Nephron progenitor cell (in vitro differentiated cells): ENCODE measurements at places on chromosomes 4 and X.

GRCh38 chrX:131915488-131915887, 107.6 kb upstream of the STK26 start:
- DNase-seq = no peak

GRCh38 chr4:113170805-113171468, 121.5 kb downstream of the ANK2 start:
- no peak for DNase-seq

DNA sequence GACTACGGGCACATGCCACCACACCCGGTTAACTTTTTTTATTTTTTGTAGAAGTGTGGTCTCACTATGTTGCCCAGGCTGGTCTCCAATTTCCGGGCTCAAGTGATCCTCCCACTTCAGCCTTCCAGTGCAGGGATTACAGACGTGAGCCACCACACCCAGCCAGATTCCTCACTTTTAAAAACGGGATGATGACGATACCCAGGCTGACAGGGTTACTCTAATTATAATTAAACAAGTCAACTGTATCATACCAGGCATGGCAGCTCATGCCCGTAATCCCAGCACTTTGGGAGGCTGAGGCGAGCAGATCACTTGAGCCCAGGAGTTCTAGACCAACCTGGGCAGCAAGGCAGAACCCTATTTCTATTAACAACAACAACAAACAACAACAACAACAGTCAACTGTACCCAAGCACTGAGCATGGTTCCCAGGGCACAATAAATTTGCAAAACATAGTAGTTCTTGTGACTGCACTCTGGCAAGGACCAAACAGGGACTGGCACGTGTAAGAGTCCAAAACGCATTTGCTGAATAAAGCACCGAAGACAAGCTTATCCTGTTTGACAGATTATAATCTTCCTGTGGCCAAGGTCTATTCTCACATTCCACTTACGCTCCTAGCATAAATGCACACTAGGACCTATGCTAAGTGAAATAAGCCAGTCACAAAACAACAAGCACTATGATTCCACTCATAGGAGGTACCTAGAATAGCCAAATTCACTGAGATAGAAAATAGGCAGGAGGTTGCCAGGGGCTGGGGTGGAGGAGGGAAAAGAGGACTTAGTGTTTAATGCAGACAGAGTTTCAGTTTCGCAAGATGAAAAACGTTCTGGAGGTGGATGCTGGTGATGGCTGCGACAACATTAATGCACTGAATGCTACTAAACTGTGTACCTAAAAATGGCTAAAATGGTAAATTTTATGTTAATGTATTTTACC, 77.5 kb downstream of the IRF2 start:
- no peak for DNase-seq

- no peak for DNase-seq
Measured at GRCh38 chrX:104137496-104137895, 19.3 kb downstream of the SLC25A53 start.

DNA sequence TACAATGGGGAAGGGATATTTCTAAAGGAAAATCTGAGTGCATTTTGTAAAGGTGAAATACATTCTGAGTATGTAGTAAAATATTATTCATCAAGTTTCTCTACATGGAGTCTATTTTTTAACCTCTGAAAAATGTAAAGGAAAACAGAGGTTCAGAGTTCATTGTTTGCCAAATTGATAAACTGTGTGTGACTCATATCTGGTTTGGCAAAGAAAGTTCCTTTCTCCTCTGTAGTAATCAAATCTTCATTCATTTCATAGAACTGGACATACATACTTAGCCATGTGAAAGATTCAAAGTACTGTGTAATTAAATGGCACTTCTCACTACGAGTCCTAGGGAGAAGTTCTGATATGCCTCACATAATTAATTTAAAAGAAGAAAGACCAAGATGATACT, 61.6 kb downstream of the HPGD start:
- DNase-seq = no peak

GRCh38 chr4:77113069-77113468, 37.3 kb upstream of the CCNI start:
- DNase-seq = no peak

- DNase-seq = no peak
Measured at GRCh38 chr4:158588285-158588684, 66.6 kb downstream of the RXFP1 start.

DNA sequence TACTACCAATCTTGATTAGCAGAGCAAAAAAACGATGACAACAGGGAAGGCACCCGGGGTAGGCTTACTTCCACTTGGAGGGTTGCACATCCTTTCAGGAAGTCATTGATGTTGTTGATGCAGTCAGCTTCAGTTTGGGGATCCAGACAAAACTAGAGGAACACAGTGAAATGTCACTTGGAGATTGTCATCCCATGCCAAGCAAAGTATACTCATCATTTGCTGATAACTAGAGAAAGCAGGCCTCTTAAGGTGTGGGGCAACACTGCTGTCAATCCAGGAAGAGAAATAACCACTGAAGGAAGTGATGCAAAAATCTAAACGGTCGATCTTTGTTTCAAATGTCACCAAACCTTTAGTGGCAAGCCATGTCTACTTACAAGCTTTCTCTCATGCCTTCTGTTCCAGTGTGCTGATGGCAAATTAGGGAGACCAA, 1.4 kb downstream of the ARHGEF6 start:
- DNase-seq = no peak

DNA sequence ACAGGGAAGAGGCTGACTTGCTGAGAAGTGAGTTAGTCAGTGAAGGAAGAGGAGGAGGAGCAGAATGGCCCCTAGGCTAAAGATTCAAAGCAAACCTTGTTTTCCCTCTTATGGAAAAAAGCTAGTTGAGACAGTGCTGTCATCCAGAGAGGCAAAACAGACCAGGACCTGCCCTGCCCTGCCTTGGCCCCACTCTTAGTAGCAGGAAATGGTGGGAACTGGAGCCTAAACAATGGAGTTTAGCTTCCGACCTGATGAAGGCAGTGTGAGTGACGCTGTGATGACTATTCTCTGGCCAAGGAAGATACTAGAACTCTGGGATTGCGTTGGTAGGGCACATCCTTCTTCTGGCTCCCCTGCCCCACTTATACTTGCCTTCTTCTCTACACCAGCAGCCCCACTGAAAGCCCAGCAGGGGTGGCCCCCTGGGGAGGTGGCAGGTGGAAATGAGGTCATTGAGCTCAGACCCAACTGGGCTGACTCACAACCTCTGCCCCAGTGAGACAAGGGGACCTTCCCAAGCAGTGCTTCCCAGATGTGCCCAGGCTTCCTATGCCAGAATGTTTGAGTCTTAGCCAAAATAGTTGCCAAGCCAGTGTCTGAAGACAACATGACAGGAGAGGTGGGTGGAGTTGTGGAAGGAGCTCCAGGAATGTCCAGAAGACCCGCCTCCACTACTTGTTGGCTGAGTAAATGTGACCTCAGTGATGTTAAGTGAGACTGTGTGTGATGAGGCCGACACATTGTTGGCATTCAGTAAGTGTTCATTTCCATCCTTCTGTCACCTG, 38.8 kb downstream of the MSN start:
- no peak for DNase-seq

DNA sequence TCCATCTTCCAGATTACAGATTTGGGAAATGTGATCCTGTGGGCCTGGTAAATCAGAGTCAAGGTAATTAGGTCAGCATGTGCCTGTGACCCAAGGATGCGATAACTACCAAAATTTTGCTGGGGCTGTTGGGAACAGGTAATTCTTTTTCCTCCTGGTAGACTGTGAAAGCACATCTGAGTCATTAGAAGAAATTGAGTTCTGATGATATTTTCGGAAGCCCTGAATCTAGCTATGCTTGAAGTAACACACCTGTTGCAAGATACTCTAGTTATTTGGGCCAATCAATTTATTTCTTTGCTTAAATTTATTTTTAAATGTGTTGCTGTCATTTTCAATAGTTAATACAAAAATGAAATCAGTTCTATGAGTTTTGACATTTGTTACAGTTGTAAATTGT, 903.6 kb downstream of the RPA4 start:
- DNase-seq = no peak

DNA sequence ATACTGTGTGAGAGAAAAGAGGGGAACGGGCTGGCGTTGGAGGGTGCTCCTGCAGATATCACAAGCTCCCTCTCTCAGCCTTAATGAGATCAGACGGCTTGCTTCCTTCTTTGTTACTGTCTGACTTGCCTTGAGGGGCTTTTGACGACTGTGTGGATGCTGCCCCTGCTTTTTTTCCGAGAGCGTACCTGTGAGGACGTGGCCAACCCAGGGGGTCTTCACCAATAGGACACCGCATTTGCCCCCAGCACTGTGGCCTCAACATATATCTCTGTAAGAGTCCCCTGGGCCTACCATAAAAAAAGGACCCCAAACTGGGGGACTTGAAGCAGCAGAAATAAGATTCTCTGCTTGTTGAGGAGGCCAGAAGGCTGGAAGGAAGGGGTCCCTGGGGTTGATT, 143.9 kb downstream of the SHOX start:
- DNase-seq = no peak

GRCh38 chrX:140346729-140347128, 158.1 kb downstream of the SOX3 start:
- no peak for DNase-seq

DNA sequence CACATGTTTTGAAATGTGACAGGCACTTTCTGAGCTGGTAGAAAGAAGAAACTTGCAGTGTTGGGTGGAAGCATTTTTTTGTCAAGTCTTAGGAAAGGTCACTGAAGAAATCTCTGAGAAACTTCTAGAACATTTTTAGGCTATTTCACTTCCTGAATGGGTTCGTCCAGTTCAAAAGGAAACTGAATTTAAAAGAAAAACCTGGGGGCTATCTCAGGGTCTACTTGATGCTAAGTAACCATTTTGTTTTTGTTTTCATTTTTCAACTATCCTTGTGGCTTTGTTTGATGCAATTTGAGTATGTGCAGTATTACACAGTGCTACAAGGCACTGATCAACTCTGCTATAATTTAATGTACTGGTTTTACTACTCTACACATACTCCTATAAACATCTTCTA, 34.0 kb upstream of the AMOT start:
- no peak for DNase-seq

DNA sequence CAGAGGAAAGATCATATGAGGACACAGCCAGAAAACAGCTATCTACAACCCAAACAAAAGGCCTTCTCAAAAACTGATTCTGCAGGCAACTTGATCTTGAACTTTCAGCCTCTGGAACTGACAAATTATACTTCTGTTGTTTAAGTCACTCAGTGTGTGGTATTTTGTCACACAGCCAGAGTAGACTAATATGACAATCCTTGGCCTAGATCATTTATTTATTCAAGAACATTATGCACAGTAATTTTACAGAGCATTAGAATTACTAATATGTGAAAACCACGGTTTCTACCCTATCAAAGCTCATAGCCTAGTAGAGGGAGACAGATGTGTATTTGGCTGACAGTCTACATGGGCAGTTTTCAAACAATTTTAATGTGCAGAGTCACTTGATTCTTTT, 167.8 kb upstream of the PCDH18 start:
- no peak for DNase-seq

DNA sequence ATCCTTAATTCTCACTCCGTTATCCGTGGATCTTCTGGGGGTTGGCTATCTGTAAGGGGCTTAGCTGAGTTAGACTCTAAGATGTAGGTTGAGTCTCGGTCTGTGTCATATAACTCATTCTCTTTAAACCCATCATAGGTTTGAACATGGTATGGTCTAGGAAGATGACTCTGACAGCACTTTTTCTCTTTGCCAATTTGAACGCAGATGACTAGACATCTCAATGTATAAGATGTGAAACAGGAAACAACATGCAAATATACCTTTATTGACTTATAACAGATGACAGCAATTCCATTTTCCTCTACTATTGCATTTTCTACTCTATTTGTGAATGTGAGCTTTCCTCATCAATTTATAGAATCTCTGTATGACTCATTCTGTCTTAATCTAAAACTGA, 634.8 kb upstream of the MAGEB2 start:
- DNase-seq = no peak

GRCh38 chr4:7254736-7255487, 62.6 kb downstream of the SORCS2 start:
- no peak for DNase-seq

- DNase-seq = no peak
Measured at GRCh38 chr4:77859256-77859655, 3.4 kb upstream of the MRPL1 start.

DNA sequence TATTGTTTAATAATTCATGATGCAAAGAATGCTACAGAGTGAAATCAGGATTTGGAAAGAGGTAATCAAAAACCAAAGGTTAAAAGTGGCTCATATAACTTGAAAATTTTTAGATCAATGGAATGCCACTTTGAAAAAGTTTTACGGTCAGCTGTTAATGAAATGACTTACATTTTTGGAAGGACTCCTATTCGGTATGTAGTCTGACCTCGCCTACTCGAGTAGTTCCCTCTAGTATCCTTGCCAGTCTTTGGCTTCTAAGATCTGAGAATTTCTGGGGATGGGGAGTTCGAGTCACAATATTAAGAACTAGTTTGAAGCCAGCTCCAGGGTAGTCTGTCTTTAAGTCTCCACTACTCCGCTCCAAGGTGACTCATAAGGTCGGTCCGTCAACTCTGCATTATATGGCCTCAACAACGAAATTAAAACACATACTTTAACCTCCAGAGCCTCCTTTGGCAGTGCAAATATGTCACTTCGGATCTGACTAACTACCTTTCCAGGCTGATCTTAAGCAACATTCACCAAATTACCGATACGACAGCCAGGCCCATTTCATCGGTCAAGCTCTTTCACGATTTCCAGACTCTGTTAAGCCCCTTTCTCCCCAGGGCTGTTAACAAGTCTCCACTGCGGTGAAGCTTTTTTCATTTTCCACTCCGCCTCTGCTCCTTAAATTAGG, 733 bp upstream of the NAA15 start:
- DNase-seq = peak; percentile 13

DNA sequence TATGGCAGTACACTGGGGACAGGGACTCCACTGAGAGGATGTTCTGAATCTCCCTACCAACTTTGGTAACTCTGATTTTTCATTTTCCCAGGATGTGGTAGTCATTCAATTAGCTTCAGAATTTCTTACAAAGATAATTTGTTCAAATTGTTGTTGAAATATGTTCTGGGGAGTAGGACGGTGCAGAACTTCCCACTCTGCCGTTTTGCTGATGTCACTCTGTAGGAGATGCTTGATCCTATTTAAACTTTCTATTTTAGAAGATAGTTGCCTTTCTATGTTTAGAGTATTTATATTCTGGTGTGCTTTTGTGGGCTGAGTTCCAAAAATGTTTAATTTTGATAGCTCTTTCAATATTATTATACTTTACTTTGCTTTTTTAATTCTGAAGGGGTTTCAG, 55.2 kb downstream of the ADAM29 start:
- no peak for DNase-seq

DNA sequence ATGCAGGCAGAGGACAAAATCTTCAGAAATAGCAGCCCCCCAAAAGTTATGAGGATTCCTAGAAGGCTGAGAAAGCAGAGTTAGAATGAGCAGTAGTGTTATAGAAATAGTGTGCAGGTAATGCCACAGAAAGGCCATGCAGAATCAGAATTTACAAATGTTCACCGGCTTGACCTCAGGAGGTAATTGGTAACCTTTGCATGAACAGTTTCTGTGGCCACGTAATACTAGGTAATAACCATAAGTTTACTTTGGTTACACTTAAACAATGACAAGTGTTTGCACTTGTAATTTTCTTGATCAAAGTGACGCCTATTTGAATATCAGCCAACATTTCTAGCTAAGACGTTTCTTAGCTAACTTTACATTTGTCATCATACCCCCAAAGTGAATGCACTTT, 393.6 kb downstream of the GPAT3 start:
- DNase-seq = no peak

GRCh38 chr4:174096999-174097398, 186.5 kb downstream of the FBXO8 start:
- DNase-seq = no peak

- DNase-seq = no peak
Measured at GRCh38 chr4:145805490-145805889, 125.5 kb downstream of the C4orf51 start.
